AG08395 (cell line): ENCODE measurements at places on chromosomes 13 and 19.

DNA sequence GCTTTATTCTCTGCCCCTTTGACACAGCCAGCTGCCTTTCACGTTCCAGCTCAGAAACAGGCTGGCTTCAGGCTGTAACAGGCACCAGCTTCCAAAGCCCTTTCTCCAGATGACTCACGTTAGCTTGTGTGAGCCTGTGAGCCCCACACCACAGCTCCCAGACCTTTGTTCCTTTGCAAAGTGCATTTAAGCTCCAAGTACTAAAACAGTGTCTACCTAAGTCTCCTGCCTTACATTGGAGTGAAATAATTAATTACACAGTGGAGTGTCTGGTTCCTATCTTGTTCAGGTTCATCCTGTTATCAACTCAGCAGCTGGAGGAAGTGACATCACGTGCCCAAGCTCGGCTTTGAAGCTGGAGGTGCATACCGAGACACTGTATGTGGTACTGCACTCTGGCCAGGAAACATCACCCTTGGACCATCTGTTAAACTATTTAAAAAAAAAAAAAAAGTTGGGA, 475.8 kb downstream of the FOXO1 start:
- DNase-seq: peak; percentile 64

DNA sequence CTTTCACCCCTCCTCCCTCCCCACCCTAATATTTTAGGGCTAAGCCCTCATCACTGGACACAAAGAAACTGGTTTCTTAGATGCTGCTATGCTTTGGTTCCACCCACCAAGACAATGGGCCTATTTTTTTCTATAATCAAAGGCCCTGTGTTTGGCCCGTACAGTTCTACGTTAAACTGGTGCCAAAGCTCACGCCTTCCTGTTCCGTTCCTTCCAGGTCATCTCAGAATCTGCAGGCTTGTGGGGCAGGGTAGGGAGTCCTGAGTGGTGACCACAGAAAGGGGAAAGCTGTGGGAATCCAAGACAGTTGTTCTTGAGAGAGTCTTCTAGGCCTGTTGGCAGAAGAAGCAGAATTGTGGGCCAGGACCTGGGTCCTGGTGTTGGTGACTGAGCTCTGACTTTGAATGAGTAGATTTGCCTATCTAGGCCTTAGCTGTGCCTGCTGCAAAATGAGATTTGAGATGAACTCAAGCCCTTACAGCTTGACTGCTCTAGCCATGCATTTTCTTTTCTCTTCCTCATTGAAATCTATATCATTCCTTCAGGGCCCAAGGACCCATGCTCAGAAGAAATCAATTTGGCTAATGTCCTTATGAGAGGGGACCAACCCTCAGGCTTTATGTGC, 19.1 kb upstream of the CXCL17 start:
- no peak for DNase-seq

GRCh38 chr13:113078902-113079780, 26.4 kb upstream of the F7 start:
- DNase-seq: no peak

DNA sequence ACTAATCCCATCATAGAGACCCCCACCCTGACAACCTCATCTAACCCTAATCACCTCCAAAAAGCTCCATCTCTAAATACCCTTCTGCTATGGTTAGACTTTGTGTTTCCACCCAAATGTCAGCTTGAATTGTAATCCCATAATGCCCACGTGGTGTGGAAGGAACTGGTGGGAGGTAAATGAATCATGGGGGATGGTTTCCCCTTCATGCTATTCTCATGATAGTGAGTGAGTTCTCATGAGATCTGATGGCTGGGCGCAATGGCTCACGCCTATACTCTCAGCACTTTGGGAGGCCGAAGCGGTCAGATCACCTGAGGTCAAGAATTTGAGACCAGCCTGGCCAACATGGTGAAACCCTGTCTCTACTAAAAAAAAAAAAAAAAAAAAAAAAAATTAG, 2.6 kb downstream of the VMAC start:
- no peak for DNase-seq

DNA sequence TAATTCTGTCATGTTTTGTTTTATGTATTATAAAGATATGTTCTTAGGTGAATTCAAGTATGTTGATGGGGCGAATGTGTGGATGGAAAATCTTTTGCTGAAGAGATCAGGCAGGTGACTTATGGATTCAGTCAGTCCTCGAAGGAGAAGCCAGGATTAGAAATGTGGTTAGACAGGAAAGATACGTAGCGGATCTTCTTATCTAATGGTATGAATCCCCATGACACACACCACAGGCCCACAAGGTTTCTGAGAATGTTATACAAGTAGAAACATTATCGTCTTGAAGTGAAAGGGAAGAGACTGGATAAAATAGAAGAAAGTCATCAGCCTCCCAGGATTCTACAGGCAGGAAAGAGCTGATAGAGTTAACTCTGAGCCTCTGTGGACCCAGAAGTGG, 69.0 kb upstream of the RFXAP start:
- no peak for DNase-seq

GRCh38 chr13:43132257-43132656, 108.9 kb downstream of the DNAJC15 start:
- no peak for DNase-seq

- no peak for DNase-seq
Observed at GRCh38 chr13:97240788-97241734, 18.9 kb downstream of the MBNL2 start.

DNA sequence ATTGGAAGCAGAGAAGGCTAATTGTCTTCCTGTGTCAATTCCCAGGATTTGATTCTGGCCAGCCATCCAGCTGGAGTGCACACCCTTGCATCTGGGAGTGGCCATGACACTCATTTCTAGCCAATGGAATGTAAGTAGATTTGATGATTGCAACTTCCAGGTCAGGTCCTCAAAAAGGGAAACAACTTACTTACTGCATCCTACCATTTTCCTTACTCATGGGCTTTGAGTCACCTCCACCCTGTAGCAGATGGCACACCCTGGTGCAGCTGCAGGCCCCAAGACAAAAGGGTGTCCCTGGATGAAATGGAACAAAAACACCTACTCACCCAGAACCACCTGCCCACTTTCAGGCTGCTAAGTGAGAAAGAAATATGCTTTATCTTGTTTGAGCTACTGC, 27.3 kb upstream of the MPHOSPH8 start:
- DNase-seq: no peak

DNA sequence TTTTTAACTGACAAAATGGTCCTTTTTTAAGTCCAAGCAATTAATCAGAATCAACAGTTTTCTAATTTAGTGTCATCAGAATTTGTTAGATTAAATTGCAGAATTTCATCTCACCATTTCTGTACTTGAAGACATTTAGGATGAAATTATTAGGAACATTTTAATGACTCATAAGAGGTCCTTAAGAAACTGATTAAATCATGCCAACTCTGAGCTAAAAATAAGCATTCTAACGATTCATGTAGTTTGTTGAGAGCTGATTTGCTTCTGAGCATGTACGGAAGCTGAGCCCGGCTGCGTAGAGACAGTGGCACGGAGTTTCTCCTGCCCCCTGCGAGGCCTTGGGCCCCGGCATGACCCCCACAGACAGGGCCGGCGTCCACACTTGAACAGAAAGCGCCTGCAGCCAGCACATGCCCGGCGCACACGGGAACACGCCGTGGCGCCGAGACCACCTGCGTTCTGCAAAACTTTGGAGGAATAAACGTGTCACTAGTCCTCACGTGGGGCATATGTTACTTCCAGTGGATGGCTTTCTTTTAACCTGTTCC, 89.7 kb upstream of the MCF2L start:
- DNase-seq: no peak

DNA sequence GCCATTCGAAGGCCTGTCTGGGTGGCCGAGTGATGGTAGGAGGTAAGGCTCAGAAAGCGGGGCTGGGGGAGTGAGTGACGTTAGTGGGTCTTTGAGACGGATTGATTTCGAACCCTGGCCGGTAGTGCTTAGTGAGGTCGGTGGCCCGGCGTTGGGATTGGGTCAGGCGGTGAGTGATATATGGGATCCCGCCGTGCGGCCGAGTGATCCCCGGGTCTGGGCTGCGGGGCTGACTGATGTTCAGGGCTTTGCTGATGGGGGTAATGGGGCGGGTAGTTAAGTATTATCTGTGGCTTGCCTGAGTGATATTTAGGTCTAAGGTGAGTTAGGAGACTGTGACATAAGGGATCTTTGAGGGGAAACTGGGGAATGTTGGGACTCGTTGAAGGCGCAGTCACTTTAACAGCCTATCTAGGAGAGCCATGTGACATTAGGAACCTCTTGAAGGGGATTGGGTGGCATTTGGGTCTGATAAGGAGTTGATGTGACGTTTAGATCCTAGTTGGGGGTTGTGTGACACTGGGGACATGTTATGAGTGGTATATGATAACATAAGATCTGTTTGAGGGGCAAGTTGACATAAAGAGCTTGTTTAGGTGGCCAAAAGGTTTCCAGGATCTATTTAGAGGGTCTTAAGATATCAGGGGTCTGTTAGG, 543 bp downstream of the PSMC4 start:
- peak; percentile 4 for DNase-seq

GRCh38 chr19:55208880-55209692, at the start of gene PTPRH:
Gene PTPRH, minus strand, starts transcription at chr19:55209501. Its CDS starts 68 bp downstream, at chr19:55209433.
- DNase-seq: no peak

- peak; percentile 35 for DNase-seq
Observed at GRCh38 chr19:2449019-2449418, 7.7 kb downstream of the LMNB2 start.

GRCh38 chr19:13597640-13598039, 91.4 kb upstream of the CACNA1A start:
- DNase-seq: peak; percentile 91

DNA sequence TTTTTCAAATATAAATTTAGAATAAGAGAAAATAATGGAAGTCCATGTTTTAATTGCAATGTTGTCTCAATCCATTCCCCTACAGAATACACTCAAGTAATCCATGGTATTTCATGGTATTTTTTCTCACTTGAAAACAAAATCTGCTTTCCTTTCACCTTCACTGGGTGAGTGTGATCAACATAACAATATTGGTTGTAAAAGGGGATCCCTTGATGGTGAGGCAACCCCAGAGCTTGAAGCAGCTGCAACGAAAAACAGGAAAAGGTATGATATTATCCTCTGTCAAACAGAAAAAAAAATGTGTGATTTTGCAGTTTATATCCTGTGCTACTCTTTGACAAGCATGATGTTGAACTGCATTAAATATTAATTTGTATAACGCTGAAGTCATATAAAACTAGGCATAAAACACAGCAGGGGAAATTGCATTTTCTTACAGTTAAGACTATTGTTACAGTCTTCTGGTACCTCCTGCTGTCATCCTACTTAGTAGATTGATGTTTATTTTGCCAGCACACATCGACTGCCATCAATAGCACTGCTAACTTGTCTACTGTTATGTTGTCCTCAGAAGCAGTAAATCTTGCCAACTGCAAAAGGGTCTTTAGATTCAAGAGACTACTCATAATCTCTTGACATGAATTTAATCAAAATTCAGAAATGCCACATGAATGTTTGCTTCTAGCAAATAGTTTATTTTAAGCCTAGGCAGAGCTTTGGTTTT, 373.1 kb upstream of the MIR17HG start:
- DNase-seq: no peak

DNA sequence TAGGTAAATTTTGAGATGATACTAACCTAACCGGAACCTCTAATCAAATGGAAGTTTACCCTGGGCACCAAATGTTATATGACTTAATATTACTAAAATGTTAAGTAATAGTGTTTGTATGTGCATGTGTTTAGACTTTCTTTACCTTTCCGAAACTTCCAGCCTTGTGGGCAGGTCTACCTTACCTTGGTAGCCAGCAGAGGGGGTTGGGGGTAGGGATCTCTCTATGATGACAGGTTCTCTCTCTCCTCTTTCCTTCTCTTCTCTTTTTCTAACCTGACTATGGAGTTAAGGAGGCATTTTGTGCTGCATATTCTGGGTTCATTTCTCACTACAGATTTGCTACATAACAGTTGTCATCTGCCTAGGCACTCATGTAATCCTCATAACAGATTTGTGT, 6.8 kb upstream of the FRY start:
- no peak for DNase-seq

- no peak for DNase-seq
Observed at GRCh38 chr13:42878721-42879120, 97.3 kb downstream of the FAM216B start.

- DNase-seq: no peak
Observed at GRCh38 chr19:24178207-24178606, 91.2 kb downstream of the ZNF254 start.

GRCh38 chr13:38670627-38671026, 16.2 kb upstream of the FREM2 start:
- no peak for DNase-seq

DNA sequence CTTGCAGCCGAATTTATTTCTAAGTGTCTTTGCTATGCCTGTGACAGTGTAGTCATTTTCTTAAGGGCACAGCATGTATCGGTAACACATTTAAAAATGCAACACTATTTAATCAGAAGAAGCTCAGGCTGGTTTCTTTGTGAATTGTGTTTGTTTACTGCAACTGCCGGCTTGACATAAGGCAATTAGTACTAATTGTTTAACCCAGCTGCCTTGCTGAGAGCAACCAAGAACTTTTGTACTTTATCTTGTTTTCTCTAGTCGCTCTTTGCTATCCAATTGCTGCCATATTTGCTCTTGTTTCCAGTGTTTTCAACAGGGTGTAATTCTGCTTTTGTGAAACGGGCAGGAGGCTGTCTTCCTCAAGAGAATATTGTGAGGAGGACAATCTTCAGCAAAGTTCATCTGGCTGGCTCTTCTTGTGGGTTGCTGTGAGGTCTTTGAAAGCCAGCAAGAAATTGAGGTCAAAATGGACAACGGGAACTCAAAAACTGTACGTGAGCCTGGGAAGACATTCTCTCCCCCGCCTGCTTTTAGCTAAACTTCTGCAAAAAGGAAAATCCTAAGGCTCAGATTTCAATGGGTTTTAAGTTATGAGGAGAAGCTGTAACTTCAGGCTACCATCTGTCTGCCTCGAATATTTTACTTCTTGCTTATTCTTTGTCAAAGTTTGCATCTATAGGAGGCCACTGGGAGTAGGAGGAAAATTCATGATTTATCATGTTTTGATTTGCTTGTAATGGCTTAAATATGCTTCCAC, 75.8 kb upstream of the TSHZ3 start:
- no peak for DNase-seq

GRCh38 chr13:95420501-95420900, 119.2 kb upstream of the ABCC4 start:
- no peak for DNase-seq

- DNase-seq: no peak
Observed at GRCh38 chr13:87452281-87452680, 218.9 kb upstream of the SLITRK5 start.

- DNase-seq: no peak
Observed at GRCh38 chr13:98459721-98460370, 117.1 kb downstream of the STK24 start.

DNA sequence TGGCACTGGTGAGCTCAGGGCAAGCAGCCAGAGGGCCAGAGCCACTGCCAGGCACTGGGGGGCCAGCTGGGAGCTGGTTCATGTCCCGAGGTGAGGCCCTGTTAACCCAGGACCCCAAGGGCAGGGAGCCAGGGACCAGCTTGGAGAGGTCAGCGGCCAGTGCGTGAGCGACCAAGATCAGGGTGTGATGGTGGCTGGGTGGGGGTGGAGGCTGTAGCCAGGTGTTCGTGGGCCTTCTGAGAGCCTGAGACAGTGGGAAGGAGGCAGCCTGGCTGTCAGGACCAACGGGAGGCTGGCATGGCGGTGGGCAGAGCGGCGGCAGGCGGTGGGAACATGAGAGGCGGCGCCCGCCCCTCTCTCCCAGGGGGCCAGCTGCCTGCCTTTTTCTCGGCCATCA, 8.1 kb upstream of the KPTN start:
- DNase-seq: no peak
